ENCODE measurements at places on chromosomes 4 and X.

GRCh38 chrX:53281321-53281822 lies at the start of gene IQSEC2:
TSS of gene IQSEC2 (minus strand) at chrX:53281584.
- peak; percentile 82 for DNase-seq

DNA sequence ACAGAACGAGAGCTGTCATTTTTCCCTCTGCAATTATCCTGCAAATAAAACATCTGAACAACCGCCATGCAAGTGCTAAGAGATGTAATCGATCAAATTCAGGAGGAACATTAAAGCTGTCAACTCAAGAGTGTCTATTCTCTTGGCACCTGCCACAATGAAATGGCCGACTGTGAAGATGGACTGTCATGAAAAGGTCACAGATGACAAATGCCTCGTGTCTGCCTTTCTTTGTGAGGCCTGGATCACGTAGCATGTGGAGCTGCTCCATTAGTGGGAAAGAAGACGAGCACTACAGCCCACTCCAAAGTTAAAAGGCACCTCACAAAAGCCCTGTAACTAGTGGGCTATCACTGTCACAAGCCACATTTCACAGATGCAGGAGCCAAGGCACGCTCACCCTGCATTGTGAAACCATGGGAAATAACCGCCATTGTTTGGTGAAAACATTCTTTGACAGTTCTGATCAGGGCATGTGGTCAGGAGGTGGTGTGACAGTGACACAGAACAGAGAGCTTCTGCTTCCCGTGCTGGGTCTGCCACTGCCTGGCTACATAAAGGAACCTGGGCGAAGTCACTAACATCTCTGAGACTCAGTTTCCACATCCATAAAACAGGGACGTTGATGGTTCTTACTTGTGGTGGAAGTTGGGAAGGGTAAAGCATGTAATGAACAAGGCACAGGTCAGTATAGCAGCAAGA lies 98.9 kb downstream of the EVC2 start:
- DNase-seq: no peak

GRCh38 chrX:11770320-11770719 lies 12.3 kb downstream of the MSL3 start:
- DNase-seq: peak; percentile 48

GRCh38 chr4:161647757-161648156 lies 516.0 kb downstream of the FSTL5 start:
- DNase-seq: no peak

- peak; percentile 93 for DNase-seq
Measured at GRCh38 chr4:112817933-112818593, 181.1 kb downstream of the LARP7 start.

DNA sequence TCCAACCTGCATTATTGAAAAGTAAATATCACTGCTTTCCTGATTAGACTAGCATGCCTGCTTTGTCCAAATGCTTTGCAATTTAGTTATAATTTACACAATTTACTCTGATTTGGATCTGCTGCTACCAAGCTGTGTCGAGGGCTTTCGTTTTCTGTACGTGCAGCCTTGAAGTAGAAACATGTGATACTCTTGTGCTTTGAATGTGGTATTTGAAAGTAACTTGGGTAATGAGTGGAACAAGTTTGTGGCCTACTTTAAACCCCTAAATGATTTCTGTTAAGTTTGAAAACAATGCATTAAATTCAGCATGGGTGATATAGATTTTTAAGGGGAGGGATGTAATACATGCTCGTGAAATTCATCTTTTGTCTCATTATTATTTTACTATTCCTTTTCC lies 240.7 kb downstream of the IQCM start:
- no peak for DNase-seq

- no peak for DNase-seq
Measured at GRCh38 chr4:21097026-21097425, 396.8 kb downstream of the PACRGL start.

DNA sequence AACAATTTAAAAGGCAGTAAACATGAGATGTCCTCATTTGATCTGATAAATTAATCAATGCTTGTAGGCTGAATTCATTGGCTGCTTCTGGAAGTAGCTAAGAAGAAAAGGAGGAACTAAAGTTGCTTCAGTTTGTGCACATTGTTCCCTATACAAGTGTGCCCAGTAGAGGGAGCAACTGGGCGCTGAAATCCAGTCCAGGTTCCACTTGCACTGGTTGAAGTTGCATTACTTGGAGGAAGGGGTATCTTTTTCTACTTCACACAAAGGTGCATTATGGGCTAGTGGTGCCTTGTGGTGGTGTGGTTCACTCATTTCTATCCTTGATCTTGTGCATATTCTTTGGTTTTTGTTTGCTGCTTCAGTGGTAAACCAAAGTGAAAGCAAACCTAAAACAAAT lies 67.9 kb upstream of the SOX3 start:
- peak; percentile 15 for DNase-seq

- peak; percentile 19 for DNase-seq
Measured at GRCh38 chr4:61772126-61772525, 572.0 kb downstream of the ADGRL3 start.

- DNase-seq: peak; percentile 67
Measured at GRCh38 chr4:187606581-187606980, 389.0 kb upstream of the ZFP42 start.

GRCh38 chr4:68591204-68591603 lies 15.1 kb upstream of the UGT2B17 start:
- no peak for DNase-seq

GRCh38 chr4:128841402-128841801 lies 31.9 kb downstream of the JADE1 start:
- DNase-seq: no peak

DNA sequence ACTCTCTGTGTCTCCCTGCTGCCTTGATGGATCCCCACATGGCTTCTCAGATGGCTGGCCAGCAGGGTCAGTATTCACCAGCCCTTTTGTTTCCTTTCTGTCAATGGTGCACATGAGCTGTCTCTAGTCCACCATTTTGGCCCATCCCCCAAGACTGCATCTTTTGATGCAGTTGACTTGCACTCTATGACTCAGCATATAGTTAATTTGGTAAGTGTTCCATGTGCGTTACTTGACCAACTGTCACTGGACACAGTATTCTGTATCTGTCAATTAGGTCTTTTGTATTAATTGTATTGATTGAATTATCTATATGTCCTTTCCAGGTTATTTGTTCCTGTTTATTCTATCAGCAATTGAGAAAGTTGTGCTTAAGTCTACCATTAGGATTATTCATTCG lies 29.2 kb downstream of the PRDM5 start:
- no peak for DNase-seq

GRCh38 chrX:38233891-38234667 lies 13.4 kb upstream of the SRPX start:
- DNase-seq: peak; percentile 84

- peak; percentile 28 for DNase-seq
Measured at GRCh38 chrX:147894366-147894963, 17.3 kb upstream of the FMR1 start.

DNA sequence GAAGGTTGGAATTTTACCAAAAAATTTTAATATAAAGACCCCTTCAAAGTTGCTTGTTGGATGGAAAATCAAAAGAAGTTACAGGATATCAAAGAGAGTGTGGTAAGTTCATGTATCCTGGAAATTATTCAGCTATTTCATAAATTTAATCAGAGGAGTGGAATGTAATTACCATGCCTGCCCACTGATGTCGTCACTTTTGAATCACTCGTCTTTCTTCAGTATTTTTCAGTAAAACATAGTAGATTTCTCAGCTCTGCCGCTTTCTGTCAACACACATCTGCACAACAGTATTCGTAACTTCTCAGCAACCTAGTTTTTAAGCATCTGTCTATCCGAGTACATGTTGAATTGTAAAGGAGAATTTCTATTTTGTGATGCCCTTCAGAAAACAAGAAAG lies 2163.0 kb upstream of the AGA start:
- DNase-seq: peak; percentile 83

GRCh38 chr4:168587411-168588125 lies 90.7 kb downstream of the PALLD start:
- DNase-seq: peak; percentile 94

DNA sequence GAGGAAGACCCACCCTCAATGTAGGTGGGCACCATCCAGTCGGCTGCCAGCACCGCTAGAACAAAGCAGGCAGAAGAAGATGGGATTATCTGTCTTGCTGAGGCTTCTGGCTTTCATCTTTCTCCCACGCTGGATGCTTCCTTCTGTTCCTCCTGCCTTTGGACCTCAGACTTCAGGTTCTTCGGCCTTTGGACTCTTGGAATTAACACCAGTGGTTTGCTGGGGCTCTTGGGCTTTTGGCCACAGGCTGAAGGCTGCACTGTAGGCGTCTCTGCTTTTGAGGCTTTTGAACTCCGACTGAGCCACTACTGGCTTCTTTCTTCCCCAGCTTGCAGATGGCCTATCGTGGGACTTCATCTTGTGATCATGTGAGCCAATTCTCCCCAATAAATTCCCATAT lies 55.1 kb downstream of the PDLIM5 start:
- DNase-seq: no peak

GRCh38 chr4:144948009-144948408 lies 150.0 kb downstream of the ANAPC10 start:
- DNase-seq: no peak

DNA sequence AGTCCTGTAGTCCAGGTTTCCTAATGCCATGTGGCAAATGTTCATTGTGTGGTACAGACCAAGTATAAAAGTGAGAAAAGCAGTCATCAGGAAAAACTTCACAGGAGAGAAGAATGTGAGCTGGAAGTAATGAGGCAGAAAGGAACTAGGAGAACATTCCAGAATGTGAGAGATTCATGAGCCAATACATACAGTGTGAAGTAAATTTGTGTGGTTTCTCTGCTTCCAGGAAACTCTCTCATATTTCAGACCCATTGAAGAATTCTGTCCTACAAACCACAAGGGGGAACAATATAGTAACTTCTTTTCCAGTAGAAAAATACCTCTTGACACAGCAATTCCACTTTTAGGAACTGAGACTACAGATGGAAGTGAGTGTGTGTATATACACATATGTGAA lies 136.5 kb downstream of the RNF150 start:
- DNase-seq: peak; percentile 89

DNA sequence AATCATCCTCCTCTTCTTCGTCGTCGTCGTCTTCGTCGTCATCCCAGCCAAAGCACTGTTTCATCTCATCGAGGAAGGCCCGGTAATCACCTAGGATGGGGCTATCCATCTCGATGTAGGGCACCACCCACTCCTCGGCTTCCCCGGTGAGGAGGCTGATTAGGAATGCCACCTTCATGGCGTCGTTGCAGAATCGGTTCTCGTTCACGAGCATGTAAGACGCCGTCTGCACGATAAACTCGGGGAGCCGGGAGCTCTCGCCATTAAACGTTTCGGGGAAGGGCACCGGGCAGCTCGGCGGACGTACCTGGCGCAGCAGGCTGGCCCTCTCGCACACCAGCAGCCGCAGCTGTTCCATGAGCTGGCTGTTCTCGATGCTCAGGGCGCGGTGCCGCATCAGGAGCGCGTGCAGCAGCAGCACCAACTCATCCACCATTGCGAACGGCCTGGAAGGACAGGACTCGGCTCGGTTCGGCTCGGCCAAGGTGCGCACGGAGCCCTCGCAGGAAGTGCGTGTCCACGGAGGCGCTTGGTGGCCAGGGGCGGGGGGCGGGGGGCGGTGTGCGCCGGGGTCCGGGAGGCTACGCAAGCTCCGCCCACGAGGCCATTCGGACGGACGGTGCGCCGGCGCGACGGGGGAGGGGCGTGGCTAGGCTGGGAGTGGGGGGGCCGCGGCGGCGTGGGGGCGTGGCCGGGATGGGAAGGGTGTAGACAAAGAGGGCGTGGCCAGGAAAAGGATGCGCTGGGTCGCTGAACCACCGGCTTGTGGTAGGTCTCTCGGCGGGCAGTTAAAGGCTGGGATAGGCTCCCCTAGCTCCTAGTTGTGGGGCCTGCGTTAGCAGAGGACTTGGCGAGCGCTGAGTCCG lies at the start of gene LDOC1:
Gene LDOC1, minus strand, starts transcription at position 544 of the 866 bp plus-strand sequence. Its CDS starts 108 bp downstream, at position 436.
- DNase-seq: peak; percentile 78

DNA sequence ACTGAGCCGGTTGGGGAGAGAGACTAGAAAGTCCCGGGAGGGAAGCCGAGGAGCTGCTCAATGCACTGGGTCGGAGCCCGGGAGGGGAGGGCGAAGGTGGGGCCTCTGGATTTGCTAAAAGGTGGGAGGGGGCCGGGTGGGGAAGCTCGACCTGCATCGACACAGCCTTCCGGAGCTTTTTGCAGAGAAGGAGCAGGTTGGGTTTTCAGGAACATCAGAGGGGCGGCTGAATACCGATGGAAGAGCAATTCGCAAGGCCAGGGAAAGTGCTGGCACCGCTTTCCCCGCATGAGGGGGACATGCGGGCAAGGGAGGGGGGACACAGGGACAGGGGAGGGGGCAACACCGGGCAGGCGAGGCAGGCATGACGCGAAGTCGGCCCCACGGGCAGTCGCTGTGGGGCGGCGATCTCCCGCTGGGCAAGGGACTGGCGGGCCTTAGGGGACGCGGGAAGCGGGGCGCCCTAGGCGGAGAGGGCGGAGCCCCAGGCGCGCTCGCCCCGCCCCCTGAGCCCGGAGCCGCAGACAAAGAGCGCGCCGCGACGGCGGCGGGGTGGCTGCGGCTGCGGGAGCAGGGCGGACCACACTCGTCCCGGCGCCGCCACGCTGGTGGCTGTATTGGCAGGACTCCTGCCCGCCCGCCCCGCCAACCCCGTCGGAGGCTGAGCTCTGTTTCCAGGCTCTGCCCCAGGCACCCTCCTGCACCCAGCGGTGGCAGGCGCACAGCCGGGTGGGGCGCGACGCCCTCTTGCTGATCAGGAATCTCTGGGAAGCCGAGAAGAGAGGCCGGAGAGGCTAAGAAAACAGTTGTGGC lies 11.6 kb downstream of the PDZD4 start:
- peak; percentile 20 for DNase-seq

All from fibroblast of skin of right biceps (primary cell).